ENCODE measurements at places on chromosomes 6 and 20.

DNA sequence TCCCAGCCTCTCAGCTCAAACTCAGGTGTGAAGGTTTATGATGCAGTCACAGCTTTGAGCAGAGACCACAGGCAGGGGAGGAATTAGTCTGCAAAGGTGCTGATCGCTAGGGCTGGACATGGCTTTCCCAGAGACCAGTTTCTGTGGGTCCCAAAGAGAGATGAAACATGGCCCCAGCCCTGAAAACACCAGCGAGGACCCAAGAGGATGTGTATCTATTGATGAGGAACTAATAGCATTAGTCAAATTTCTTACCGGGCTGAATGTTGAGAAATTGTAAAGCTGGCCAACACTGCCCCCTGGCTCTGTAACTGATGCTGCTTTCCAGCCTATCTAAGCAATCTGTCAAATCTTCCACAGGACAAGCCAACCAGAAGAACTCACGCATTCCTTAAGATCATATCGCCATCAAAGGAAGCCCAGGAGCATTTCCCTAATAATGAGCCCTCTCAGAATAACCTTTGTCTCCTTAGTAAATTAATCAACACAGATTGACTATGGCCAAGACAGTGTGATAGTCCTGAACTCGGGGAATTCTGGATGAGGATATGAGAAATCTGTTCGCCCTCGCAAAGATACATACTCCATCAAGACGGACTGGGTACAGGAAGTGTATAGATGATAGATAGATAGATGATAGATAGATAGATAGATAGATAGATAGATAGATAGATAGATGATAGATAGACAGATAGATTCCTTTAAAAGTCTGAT lies 7.8 kb upstream of the ACSS1 start:
- DNase-seq, result peak; percentile 46

DNA sequence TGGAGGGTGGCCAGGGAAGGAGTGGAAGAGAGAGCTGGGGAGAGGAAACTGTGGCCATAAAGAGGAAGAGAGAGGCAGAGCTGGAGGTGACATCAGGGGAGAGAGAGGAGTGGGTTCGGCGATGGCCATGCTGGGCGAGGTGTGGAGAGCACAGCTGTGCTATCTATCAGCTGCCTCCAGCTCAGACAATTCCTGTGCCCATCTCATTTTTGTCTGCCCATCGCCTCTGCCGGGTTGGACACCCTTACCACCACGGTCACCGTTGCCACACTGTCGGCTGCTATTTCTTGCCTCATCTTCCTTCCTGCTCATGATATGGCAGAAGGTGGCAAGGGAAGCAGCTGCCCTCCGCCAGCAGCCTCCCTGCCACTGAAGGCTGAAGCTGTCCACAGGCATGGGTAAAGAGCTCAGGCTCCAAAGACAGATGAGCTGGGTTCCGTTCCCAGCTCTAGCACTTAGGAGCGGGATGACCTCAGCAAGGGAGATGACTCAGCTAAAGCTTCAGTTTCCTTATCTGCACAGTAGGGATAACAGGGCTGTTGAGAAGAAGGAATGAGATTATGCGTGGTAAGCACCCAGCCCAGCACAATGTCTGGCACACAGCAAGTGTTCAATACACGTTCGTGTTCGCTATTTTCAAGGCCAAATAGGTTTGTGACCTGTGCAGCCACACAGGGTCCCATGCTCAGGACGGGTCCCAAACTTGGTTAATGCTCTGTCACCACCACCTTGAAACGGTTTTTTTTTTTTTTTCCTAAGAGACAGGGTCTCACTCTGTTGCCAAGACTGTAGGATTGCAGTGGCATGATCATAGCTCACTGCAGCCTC lies 21.9 kb upstream of the TAF8 start:
- DNase-seq, result no peak

- no peak for DNase-seq
Measured at GRCh38 chr6:24923885-24924401, 11.8 kb downstream of the RIPOR2 start.

DNA sequence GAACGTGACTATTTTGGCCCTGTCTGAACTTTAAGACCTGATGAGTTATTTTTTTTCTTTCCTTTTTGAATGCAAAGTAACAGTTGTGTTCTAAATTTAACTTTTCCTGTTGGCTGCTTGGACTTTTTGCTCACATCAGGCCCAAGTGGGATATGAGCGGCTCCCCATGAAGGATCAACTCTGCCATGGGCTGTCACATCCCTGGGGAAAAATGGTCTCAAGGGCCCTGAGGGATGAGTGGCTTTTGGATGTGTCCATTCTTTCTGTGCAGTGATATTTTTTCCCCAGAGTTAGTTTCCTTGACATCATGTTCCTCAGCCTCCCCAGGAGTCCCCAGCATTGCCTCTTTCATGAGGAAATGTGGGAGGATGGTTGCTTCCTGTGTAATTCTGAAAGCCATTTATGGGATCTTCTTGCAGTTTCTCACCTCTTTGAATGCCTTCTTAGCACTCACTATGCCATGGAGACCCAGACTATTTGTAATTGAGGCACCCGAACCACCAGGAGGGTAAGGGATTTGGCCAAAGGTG lies 92.5 kb downstream of the SLC24A3 start:
- DNase-seq, result no peak

DNA sequence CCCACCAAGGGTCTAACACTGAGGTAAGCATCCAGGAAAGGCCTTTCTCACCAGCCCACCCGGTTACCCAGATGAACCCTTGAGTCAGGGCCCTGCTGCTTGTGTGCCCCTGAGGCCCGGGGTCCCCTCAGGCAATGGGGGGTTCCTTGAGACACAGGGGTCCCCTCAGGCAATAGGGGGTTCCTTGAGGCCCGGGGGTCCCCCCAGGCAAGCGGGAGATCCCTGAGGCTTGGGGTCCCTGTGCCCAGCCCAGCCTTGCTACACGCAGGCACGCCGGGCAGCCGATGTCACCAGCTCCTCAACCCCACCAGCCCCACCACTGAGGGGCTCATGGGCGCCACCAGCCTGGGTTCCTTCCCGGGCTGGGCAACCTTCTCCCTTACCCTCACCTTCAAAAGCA lies 247.2 kb downstream of the TTLL2 start:
- no peak for DNase-seq

DNA sequence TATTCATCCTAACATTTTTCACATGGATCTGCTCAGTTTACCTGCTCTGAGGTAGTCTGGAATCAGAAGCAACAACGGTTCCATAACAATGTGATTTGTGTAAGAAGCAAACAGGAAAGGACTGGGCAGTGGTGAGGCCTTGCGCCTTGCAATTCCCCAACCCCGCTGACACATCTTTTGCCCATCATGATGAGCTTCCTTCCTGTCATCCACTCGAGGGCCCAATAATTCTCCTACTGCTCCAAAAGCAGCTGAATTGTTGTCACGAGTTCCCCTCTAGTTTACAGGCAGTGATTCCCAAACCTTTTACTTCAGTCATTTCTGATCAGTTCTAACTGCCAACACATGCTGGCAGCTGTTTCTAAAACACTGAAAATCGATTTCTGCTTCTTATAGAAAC lies 22.9 kb downstream of the STX7 start:
- no peak for DNase-seq

DNA sequence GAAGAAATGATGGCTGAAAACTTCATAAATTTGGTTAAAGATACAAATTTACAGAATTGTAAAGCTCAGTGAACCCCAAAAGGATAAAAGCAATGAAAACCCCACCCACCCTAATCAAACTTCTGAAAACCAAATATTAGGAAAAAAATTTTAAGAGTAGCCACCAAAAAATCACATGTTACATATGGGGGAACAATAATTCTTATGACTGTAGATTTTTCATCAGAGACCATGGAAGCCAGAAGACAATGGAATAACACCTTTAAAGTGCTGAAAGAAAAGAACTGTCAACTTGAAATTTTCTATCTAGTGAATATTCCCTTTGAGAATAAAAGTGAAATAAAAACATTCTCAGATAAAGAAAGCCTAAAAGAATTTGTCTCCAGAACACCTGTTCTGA lies 24.4 kb downstream of the PROCR start:
- no peak for DNase-seq

DNA sequence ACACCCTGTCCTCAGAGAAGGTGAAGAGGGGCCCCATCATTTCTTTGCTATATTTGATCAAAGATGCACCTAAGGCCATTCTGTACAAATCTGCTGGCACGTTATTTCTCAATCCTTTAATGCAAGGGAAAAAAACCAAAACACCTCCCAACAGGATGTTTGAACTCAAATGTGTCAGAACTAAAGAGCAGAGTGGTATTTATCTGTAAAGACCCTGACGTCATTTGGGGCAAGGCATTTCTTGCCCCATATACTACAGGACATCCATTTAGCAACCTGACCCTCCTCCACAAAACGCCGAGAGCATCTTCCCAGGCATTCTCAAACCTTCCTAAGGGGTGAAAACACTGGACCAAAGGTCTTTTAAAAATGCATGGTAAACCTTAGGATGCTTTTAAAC lies 50.8 kb downstream of the ZMYND8 start:
- DNase-seq, result no peak

DNA sequence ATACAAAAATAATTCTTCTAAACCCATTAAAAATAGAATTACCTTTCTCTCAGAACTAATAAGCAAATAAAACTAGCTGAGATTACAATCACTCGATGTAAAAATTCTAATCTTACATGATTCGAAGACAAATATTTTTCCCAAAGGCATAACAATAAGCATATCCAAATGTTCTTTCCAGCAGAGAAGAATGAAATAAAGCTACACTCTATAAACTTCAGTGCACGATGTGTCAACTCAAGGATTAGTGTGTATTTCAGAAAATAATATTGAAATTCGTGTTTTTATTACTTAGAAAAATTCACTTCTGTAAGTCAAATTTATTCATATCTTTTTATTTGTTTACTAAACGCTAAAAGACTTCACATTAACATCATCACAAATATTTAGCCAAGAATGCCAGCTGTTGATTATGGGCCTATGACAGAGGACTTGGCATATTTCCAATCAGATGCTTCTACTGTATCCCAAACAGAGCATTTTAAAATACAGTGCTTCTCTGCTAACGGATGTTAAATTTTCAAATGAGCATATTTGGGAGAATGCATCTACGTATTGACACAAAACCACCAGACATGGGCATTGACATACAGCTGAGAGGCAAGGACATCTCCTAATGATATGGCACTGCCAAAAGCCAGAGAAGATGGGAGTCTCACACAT lies 54.7 kb upstream of the PDE7B start:
- DNase-seq, result no peak

DNA sequence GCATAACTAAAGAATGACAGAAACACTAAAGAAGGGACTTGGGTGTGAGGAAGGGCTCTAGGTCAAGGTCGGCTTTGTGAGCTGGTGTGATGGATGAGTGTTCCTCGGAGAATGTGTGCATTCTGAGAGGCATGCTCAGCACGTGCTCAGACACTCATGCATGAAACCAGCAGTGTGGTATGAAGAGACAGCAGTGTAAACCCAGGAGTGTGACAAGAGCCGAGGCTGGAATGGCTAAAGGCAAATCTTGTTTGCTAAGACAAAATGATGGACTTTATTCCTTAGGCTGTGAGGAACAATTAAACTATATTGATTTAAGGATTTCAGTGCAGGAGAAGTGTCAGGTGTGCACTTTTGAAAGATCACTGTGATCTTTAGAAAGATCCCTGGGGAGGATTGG lies 107.4 kb upstream of the MAP7 start:
- no peak for DNase-seq

DNA sequence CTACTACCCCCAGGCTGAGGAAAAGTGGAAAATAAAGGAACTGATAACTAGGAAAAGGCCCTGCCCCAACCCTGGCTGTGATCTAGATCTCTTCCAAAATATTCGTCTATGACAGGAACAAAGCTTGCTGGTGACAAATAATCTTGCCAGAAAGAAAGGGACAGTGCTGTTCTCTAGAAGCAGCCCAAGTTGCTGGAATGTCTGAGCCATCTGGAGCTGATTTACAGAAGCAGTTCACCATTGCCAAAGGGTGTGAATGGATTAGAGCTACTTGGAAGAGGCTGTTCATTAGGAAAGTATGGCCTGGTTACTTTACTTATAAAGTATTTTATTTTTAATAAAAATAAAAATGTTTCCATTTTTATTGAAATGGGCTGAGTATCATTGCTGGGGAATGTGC lies 146.3 kb downstream of the EPM2A start:
- no peak for DNase-seq

DNA sequence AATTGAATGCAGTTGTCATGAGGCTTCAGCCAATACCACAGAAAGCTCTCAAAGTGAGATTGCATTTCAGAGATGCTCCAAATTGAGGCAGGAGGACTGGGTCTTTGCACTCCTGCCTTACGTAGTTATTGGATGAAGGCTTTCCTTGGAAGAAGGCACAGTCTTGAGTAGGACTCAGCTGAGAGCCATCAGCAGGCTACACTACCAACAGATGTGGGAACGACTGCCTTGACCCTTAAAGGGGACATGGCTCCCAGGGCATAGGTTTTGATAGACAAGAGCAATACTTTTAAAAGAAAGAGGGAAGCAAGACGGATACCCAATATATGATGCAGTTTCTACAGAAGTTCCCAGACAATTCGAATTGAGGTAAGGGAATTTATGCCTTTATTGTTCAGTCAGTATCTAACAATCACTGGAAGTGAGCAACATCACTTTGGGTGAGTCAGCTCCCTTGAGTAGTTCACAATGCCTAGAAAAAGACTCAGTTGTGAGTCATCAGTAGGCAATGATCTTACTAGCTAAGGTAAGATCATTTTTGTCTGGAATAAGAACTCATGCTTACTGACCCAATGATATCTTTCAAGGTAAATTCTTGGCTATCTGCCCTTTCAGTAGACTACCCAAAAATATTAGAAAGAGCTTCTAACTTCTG lies 390.8 kb downstream of the GJA1 start:
- no peak for DNase-seq

- no peak for DNase-seq
Measured at GRCh38 chr20:21826976-21827375, 121.5 kb downstream of the PAX1 start.

GRCh38 chr6:7727086-7727945 lies 1.4 kb downstream of the BMP6 start:
- DNase-seq, result no peak

DNA sequence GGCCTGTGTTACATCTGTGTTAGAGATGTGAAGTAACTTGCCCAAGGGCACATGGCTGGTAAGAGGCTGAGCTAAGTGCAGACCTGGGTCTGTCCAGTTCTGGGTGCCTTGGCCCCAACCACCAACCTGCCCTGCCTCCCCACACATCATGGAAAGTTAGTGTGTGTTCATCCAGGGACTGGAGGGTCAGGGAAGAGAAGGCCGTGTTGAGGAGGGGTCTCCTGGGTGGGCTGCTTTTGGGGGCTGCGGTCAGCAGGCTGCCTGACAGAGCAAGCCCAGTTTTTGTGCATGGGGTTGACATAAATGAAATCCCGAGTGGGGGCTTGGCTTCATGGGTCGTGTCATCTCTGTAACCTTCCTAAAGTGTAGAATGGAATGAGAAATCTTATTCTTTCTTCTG lies 10.9 kb downstream of the PYGB start:
- no peak for DNase-seq
